Stimulated activated CD4-positive, alpha-beta T cell treated with anti-CD3 and anti-CD28 coated beads, Interleukin-12 subunit alpha, Interleukin-12 subunit beta, amount 100 ng/mL, for 24 hours (primary cell): ENCODE measurements at places on chromosomes 12 and 14.

DNA sequence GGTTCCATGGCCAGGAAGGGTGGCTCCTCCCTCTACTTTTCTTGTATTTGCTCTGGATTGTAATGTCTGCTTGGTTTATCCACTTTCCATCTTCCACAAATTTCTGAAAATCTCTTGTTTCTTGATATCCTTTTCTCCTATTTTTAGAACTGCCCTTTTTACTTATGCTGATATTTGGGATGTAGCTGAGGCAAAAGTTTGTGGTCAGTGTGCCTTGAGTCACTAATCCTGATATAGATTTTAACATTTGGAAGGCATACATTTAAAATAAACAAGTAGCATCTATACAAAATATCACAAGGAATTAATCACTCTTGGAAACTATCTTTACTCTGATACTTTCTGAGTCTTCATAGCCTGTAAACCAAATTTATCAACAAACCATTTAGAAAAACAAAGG is 11.0 kb downstream of the GRIP1 start:
- DNase-seq, result no peak

- DNase-seq, result no peak
These were observed 110.2 kb downstream of the BTG1 start for GRCh38 chr12:92035477-92035876.

- DNase-seq, result no peak
These were observed 91.7 kb upstream of the SEL1L start for GRCh38 chr14:81625343-81625742.

DNA sequence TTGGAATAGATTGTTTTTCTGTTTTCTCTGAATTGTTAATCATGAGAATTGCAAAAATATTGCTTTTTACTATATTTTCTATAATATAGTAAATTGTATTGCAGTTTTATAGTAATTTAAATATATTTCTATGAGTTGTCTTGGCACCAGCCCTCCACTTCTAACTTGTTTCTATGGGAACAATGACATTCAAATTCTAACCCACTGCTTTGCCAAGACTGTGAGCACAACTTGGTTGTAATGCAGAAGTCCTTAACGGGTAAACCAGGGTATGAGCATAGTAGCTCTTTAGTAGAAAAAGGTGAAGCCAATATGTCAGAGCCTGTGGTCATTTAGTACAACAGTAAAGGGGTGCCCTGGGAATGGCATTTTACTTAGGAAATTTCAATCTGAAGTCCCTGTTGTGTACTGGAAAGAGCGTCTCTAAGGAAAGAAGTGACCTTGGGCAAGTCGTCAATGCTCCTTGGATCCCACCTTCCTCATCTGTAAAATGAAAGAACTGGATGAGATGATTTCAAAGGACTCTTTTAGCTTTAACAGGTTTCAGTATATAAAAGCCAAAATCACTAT is 283.3 kb downstream of the ATP23 start:
- DNase-seq, result no peak

DNA sequence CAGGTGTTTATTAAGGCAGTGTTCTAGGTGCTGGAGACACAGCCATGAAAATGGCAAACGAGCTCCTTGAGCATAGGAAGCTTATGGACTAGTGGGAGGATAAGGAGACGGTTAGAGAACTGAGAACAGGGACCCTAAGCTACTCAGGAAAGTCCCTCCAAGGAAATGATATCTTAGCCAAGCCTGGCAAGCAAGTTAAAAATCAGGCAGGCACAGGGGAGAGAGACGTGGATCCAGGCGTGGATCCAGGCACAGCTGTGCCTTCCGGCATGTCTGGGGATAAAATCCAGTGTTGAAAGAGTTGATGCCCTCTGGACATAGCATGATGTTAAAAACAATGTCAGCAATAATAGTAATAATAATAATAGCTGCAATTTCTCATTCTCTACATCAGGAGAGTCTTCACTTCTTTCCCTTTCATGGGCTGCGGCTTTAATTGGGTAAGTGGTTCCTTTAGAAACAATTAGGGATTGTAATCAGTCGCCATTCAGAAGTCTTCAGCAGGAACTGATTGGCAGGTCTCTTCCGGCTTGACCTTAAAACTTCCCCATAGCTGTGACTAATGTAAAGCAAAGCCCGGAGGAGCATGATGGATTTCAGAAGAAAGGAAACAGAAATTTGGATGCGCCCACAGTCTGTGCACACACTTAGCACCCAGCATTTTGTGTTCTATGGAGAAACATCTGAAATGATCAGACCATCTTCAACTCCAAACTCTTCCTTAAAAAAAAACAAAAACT is 230.2 kb downstream of the SLC41A2 start:
- DNase-seq, result no peak

DNA sequence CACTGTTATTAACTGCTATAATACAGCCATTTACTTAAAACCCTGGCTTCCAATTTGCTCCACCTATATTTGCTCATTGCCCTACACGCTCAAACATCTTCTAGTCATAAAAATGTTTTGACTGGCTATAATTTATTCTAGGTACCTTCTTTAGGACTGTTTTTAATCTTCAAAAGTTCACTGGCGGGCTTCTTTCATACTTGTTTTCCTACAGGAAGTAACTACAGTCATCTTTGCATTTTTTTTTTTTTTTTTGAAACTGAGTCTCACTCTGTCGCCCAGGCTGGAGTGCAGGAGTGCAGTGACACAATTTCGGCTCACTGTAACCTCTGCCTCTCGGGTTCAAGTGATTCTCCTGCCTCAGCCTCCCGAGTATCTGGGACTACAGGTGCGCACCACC is 32.5 kb downstream of the MPHOSPH9 start:
- DNase-seq, result no peak

DNA sequence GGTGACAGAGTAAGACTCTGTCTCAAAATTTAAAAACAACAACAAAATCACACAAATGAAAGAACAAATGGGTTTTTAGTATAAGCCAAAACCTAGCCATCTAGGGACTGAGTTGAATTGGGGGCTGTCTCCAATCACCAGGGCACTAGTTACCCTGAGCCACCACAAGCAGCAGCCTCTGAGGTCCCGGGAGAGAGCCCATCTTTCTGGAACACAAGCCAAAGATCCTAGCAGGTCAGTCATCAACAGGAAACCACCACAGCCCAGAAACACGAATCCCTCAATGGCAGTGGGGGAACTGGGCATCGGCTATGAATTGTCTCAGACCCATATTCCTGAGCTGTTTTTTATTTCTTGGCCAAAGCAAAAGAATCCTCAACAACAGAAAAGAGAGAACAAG is 75.3 kb downstream of the KDM2B start:
- DNase-seq, result no peak
